ENCODE measurements at places on chromosomes 12 and 14.

GRCh38 chr14:53448682-53449081 lies 295.6 kb upstream of the DDHD1 start:
- no peak for DNase-seq

DNA sequence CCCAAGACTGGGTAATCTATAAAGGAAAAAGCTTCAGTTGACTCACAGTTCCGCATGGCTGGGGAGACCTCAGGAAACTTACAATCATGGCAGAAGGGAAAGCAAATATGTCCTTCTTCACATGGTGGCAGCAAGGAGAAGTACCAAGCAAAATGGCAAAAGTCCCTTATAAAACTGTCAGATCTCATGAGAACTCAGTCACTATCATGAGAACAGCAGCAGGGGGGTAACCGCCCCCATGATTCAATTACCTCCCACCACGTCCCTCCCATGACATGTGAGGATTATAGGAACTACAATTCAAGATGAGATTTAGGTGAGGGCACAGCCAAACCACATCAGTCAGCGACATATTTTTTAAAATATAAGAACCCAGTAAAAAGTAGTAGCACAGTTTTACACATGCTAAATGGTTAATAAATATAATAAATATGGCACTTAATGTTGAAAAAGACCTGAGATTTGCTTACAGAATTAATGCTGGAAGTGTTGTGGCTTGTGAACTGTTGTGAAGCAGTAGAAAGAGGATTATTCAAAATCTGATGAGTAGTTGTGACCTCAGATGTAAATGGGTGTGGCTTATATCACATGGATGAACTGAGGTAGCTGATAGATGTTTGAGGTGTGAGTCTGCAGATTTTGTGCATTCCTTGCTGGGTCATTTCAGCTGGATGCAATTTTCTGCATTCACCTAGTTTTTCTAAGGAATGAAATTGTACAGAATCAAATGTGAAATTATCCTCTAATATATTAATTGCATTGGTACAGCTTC lies 46.9 kb upstream of the CHPT1 start:
- no peak for DNase-seq

- DNase-seq, result peak; percentile 29
These were observed 221.9 kb upstream of the EGLN3 start for GRCh38 chr14:34172550-34173368.

GRCh38 chr12:130031571-130032189 lies 127.9 kb upstream of the TMEM132D start:
- DNase-seq, result no peak

DNA sequence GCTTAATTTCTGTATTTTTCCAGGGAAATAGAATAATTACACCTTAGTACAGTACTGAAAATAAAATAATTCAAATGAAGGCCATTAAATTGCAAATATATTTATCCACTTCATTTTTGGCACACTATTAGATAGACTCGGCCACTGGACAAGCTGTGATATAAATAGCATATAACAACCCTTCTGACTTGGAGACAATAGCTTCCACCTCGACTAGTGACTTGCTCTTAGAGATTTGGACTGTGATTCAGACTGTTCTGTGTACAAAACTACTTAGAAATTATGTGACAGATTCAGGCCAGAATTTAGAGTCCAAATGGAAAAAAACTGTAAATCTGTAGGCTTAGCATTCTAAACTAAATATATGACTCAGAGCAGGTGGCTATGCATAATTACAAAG lies 949.9 kb downstream of the LRFN5 start:
- peak; percentile 59 for DNase-seq

- no peak for DNase-seq
These were observed 241.7 kb downstream of the ZFP36L1 start for GRCh38 chr14:68551045-68551683.

DNA sequence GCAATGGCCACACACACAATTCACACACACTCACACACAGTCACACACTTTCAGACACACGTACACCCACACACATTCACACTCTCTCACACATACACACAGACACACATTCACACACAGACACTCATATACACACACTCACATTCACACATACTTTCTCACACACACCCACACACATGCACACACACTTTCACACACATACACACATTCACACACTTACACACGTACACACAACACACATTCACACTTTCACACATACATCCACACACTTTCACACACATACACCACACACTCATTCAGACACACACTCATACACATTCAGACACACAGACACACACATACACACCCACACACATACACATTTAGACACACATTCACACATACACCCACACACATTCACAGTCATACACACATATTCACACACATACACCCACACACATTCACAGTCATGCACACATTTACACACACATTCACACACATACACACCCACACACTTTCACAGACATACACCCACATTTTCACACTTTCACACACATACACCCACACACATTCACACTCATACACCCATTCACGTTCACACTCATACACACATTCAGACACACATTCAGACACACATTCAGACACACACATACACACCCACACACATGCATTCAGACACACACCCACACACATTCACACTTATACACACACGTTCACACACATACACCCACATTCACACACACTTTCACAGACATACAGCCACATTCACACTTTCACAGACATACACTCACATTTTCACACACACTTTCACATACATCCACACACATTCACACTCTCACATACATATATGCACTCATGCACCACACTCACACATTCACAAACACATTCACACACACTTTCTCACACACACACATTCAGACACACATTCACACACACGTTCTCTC lies 52.6 kb upstream of the C14orf180 start:
- DNase-seq, result no peak

DNA sequence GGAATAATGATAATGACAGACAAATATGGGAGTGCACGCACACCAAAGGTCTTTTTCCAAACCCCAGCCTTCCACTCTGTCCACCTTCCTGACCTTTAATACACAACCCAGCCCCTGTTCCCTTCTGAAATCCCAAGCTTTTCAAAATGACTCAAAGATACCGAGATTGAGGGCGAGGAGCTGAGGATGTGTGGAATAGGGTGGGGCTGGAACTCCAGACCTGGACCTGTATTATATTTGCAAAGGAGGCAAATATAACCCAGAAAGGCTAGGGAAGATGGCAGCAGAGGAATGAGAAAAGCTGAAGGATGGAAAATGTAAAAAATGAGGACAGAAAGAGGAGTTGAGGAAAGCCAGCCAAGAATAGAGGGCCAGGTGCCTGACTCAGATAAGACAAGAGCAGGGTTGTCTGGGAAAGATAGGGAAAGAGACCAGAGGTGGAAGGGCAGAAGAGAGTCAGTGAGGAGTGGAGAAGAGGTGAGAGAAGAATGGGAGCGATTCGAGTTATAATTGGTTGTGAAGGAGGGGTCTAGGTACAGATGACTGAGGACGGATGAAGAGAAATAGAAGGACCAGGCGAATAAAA lies 1.0 kb upstream of the PTMS start:
- DNase-seq, result no peak

GRCh38 chr12:32897687-32898573 lies 1.4 kb upstream of the PKP2 start:
- no peak for DNase-seq

DNA sequence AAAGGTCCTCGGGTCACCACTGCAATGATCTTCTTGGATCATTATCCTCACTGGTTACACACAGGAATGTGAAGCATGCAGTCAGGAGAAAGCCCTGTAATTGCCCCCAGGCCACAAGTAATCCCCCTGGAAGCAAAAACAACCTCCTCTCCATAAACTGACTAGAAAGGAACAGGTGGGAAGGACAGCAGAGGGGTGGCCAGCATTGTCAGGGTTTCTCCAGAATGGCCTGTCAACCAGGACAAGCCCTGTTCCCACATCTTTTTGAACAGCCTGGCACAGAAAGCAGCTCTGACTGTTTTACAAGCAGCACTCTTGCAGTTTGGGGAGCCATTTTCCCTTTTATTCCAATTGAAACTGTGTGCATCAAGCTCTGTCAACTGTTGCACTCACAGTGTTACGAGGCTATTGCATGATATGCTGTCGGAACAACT lies 36.1 kb downstream of the TMCC3 start:
- DNase-seq, result no peak

DNA sequence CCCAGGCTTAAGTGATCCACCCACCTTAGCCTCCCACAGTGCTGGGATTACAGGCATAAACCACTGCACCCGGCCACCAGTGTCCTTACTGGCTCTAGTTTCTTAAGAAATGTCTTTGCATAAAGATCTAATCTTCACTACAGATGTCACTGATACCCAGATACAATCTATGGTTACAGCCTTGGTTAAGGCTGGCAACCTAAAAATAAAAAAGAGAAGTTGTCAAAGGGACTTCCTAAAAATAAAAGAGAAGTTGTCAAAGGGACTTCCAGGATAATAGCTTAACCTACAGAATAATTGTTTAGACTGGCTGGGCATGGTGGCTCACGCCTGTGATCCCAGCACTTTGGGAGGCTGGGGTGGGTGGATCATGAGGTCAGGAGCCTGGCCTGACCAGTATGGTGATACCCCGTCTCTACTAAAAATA lies 27.6 kb downstream of the ETFBKMT start:
- DNase-seq, result no peak

DNA sequence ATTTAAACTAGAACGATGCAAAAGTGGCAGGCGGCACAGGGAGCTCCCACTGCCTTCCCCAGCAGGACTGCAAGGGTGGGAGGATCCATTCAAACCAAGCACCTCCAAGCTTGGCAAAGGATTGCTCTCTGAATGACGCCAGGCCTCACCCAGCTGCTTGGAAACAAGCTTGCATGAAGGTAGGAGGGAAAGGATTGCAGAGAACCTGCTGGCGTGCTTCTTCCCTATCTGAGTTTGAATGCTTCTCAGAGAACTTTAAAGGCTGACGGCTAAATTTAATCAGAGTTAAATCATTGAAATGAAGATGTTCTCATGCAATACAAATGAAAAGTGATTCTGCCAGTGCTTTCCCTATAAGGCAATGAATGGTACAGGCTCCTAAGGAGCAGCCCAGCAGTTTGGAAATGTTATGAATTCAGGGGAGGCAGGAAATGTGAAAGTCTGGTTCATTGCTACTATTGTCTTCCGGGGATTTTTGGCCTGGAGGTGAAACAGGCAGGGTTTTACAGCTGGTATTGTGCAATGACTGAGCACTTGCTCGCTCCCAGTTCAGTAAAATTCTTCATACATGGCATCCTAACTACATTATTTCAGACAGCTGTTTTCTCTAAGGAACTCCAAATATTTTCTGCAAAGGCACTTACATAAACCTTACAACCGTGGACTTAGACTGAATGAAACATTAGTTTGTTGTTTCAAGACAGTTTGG lies 31.9 kb upstream of the DUSP6 start:
- DNase-seq, result peak; percentile 18

DNA sequence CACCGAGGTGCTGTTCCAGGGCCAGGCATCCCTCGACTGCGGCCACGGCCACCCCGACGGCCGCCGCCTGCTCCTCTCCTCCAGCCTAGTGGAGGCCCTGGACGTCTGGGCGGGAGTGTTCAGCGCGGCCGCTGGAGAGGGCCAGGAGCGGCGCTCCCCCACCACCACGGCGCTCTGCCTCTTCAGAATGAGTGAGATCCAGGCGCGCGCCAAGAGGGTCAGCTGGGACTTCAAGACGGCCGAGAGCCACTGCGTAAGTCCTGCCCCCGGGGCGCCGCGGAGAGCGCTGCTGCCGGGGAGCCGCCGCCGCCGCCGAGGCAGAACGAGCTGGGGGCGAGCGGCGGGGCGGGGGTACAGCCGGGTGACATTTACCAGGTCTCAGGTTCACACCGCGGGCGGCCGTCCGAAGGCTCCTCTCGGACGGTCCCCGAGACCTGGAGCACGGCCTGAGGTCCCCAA lies 1.4 kb downstream of the PLXNC1 start:
- no peak for DNase-seq

- DNase-seq, result peak; percentile 33
These were observed 8.4 kb upstream of the PGF start for GRCh38 chr14:74963705-74964271.

GRCh38 chr12:26767865-26768264 lies 65.1 kb downstream of the ITPR2 start:
- DNase-seq, result no peak

DNA sequence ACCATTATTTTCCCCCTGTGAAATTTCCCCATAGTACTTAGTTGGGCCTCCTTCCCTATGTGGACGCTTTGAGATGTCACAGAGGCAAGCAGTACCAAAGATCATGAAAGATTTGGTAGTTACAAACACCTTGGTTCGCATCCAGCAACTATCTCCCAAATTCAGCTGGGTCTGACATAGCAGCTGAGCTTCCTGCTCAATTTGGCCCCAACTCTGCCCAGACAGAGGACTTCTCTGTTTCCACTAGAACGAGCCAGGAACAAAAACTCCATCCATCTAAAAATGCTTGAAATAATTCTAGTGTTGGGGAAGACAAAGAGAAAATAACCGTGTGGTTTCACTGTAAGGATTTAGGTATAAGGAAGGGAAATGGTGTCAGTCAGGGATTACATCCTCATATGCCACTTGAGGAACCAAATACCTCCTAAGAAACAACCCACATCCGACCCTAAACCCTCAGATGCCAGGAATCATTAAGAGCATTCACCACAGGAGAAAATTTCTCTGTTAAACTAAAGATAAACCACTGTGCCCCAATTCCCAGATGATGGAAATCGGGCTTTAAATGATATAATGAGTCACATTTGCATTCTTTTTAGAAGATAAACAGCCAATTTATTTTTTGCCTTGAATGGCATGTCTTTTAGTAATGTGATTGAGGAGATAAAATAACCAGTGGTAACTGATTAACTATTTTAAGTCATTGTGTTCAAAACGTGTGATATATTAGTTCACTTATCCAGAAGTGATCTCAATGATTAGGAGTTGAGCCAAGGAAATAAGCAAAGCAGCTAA lies 103.7 kb upstream of the IFNG-AS1 start:
- DNase-seq, result no peak

- DNase-seq, result no peak
These were observed 105.4 kb downstream of the SRGAP1 start for GRCh38 chr12:63949902-63950301.

DNA sequence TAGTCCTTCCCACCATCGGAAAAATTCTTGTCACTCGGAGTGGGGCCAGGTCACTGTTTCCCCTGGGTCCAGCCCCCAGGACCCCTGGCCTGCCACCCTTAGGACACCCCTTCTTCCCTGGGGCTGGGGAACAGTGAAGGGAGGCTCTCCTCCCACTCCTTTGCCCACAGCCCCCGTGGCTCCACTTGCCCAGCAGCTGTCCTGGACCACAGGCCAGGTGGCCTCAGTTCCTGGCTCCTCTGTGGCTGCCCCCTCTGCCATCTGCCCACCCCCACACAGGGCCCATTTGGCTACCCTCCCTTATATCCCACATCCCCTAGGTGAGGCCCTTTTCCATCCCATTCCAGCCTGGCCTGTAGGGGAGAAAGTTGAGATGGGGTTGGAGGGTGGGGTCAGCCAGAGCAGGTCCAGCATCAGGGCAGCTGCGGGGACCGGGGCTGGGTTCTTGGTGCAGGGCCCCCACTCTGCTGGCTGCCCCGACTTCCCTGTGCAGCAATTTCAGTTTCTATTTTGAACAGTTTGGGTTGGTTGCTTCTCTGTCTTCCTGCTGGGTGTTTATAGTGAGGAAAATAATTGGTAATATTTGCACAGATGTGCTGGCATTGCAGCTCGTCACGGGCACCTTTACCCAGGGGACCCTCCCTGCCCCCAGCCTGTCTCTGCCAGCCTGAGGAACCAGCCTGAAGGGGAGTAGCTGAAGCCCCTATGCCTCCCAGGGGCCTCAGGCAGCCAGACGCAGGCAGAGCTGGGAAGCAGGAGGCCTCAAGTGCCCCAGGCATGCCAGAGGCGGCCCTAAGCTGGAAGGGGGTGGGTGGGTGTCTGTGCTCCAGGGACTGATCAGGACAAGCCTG lies 23.4 kb downstream of the SYNDIG1L start:
- DNase-seq, result no peak

Data from NCI-H446 treated with DMSO at 0.1 percent for 48 hours (cell line).